ENCODE measurements at places on chromosomes 2 and 18.

DNA sequence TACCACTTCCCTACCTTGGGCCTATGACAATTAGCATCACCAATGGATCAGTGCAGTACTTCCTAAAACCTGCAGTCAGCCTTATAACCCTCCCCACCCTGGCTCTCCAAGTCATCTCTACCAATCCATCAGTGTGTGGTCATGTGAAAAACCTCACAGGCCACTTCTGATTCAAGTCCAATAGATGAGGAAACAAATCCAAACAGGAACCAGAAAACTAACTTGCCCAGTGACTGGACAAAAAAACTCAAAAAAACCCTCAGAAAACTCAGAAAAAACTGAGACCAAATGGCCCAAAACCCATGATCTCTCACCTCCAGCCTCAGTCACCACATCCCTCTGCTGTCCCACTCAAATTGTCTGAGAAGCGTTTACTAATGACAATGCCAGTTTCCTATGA is 43.3 kb downstream of the TGFA start:
- no peak for DNase-seq

GRCh38 chr2:224359569-224359968 is 42.3 kb downstream of the FAM124B start:
- DNase-seq: no peak

DNA sequence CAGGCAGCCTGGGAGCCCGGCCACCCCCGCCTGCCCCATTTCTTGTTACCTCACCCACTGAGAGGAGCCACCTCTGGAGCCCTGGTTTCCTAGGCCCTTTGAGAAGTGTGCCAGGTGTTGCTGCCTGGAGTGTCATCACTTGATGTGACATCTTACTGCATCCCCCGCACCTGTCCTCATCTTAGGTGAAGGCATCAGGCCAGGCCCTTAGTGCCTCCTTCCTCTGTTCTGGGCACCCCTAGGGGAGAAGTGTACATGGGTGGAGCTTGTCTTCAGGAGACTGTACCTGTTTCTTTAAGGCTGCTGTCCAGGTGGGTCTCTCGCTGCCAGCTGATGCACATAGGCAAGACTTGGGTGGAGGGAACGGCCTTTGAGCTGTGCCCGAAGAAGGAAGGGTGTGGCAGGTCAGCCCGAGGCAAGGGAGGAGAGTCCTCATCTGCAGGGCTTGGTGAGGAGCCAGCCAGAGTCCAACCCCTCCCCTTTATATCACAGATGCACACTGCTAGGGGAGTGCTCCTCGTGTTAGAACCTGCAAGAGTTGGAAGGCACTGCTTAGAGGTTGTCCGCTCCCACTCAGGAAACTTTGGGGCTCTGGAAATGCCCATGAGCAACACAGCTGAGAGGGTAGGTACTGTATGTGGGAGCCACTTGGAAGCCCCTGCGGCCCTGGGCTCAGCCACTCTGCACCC is 45.9 kb downstream of the NCK2 start:
- no peak for DNase-seq

GRCh38 chr2:14806613-14807012 is 174.1 kb downstream of the LRATD1 start:
- DNase-seq: no peak

DNA sequence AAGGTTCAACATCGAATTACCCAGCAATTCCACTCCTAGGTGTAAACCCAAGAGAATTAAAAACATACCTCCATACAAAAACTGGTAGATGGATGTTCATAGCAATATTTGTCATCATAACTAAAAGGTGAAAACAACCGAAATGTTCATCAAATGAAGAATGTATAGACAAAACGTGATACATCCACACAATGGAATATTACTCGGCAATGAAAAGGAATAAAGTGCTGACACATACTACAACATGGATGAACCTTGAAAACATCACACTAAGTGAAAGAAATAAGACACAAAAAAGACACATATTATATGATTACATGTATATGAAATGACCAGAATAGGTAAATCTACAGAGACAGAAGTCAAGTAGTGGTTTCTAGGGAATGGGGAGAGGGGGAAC is 20.6 kb upstream of the CHMP1B start:
- no peak for DNase-seq

DNA sequence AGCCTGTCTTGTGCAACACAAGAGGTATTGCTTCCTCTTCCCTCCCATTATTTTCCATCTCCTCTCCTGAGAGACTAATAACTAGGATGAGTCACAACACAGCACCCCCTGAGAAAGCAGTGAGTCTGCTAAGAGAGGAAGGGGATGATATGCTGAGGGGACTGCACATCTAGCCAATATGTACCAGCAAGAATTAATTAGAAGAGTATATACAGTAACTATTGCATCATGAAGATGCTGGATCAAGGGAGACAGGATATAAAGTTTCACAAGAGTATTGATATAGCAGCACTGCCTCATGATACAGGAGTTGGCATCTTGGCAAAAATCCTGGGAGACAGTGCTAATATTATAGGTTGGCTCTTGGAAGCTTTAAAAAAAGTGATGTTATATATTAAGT is 289.9 kb upstream of the RBMS1 start:
- no peak for DNase-seq

GRCh38 chr2:151138507-151138906 is 123.2 kb downstream of the RBM43 start:
- no peak for DNase-seq

DNA sequence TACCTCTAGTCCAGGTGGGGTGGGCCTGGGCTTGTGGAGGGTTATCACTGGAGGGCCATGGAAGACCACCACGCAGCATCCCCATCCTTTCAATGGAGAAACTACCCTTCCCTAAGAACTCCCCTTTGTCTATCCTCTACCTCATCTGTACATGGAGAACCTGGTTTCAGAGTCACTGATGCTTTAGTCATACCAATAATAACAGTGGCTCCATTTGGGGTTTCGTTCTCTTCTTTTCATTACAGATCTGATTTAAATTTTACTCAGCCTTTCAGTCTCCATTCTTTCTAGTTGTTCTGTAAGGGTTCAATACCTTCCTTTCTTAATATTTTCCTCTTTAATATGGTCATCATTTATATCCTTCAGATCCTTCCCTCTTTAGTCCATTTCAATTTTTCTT is 54.6 kb upstream of the ZFP36L2 start:
- no peak for DNase-seq

DNA sequence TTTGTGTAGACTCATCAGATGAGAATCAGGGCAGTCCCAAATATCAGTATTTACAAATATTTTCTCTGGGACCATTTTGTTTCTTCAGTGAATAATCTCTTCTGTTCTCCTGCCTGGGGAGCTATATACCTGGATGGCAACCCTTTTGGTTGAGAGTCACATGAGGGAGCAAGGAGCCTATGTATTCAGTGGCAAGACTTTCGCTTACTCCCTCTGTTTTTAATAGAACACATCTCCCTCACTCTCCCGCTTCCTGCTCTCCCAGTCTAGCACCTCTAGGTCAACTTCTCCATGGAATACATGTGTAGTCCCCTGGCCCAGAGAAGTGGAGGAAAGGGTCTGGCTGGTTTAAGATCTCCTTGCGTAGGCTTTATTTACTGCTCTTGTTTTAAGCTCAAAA is 600.3 kb downstream of the CCDC85A start:
- DNase-seq: no peak

DNA sequence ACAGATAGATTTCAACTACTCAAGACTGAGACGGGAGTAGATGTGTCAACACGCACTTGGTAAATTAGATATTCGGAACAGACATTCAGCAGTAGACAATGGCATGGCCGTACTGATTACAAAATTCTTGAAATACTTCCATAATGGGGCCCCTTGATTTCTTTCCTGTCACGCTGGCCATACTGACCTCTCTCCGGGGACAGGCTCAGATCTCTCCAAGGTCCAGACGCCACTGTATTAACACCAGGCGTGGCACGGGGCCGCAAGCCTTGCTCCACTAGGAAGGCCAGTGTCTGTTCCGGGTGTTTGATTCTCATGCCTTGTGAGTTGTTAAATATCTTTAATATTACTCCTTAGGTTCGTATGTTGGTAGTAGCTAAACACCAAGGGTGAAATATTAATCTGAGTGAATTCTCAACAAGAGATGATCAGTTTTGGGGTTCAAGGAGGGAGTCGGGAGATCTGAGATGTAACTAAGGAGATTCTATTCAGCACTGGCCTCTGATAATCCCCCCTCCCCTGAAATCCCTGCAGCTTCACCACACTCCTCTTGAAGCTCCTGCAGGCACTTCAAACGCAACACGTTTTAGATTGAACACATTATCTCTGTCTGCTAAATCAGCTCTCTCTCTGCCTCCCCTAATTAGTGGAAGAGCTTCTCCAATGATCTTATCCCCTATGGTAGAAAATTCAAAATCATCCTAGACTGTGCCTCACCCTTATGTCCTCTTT is 2.2 kb upstream of the EHD3 start:
- no peak for DNase-seq

DNA sequence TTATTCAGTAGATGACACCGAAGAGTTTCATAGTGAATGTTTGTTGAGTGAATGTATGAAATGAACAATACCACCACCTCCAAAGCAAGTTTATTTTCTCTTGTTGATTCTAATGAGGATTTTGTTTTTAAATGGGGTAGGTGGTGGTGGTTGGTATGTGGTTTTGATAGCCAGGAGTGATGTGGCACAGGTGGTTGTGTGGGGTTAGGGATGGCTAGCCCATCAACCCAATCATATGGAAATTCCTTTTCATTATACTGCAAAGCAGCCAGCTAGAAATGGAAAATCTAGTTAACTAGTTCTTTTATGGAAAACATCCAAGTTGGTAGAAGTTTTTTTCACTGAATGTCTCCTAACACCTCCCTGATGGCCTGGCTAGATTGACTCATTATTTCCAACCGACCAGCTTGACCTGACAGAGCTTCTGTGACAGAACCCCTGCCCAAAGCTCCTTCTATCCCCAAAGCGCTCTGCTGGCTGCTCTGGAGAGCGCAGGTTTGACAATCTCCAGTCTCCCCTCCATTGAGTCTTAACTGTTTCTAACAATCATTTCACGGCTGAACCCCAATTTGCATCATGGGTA is 376.9 kb downstream of the MTX2 start:
- no peak for DNase-seq

- no peak for DNase-seq
Measured at GRCh38 chr2:44564752-44565151, 203.0 kb downstream of the CAMKMT start.

DNA sequence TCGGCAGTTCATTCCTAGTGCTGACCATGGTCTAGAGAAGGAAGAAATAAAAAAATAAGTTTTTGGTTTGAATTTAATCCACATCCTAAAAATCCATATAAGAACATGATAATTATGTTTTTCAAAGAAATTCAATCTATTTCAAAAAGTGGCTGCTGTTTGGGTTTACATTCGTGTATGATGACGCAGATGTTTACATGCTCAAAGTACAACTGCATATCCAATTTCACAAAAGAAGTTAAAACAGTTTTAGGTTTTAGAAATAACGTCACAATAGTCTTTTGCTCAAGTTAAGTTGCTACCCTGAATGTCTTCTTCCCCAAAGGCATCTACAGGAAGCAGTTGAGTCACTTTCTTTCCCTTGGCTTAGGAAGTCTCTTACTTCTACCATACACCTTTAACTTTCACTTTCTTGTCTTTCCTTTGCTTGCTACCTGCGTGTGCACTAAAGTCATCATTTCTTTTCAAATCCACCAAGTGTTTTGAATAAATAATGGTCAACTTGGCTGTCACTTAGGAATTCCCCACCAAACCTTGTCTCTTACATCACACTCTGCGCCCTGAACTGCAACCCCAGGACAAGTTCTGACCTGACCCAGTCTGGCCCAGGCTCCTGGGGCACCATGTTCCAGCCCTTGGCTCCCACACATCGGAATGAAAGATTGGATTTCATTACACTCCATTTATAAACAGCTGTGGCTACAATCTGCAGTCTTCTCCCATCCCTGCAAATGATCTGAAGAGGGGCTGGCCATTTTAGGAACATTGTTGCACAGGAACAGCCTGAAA is 28.4 kb downstream of the FAM237A start:
- DNase-seq: no peak

- no peak for DNase-seq
Measured at GRCh38 chr2:156189143-156189542, 143.4 kb downstream of the NR4A2 start.

DNA sequence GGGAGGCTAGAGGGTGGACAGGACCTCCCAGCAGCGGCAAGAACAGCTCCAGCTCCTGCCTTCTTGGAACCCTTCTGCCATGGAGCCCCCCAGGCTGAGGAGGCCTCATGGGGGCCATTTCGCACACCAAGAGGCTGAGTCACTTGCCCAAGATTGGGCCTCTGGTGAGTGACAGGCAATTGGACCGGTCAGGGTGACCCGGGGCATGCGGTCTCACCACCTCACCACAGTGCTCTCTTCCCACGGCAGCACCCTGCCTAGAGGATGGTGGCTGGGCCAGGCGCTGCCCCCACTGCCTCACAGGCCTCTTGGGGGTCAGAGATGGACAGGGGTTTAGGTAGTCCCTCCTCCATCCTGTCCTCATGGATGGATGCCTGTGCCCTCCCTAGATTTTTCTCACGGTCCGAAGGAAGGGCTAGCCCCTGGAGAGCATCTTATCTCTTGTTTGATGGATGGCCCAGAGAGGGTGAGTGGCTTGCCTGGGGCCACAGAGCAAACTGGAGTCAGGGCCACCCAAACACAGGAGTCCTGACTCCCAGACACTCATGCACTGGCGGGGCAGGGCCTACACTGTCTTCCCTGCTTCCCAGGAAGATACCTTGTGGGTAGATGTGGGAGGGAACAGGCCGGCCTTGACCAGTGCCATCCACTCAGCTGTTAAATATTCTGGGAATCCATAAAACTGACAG is 119.2 kb downstream of the INHBB start:
- no peak for DNase-seq

DNA sequence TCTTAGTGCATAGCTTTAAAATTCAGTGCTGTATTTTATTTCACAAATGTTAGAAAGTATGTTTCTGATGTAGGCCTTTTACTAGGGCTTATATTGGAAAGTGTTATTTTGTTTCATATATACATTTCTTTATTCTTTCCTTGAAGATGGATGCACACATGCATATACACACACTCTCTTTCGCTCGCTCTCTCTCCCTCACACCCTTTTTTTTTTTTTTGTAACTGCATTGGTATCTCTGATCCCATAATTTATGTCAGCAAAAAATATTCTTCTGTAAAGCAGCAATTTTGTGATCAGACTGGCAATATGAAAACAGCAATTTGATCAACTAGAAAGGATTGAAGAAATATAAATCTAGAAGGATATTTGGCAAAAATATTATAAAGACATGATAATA is 2.0 kb downstream of the MBD5 start:
- no peak for DNase-seq

GRCh38 chr18:11021477-11021876 is 127.9 kb downstream of the PIEZO2 start:
- no peak for DNase-seq

- DNase-seq: no peak
Measured at GRCh38 chr18:59582395-59582794, 114.8 kb downstream of the CCBE1 start.

- no peak for DNase-seq
Measured at GRCh38 chr2:112733871-112734270, 13.1 kb downstream of the NT5DC4 start.

GRCh38 chr2:102771114-102771513 is 9.3 kb downstream of the TMEM182 start:
- DNase-seq: no peak

Measured in hippocampal formation (tissue), 2 donors.